ENCODE measurements at places on chromosomes 3 and 15.

DNA sequence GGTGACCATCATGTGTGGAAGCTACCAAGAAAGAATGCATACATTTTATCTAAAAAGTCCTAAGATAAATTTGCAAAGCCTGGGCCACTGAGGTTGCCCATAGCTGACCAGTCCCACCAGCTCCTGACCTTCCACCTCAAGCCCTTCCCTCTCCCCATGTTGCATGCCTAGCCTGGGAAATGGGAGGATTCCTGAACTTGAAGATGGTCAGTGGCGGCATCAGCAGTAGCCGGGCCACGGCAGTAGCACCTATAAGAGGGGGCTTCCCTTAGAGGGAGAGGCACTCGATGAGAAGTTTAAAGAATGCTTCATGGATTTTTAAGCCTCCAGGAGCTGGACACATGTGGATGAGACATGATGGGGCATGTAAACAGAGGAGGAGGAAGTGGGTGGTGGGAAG lies 172.1 kb downstream of the KLF13 start:
- DNase-seq = no peak

DNA sequence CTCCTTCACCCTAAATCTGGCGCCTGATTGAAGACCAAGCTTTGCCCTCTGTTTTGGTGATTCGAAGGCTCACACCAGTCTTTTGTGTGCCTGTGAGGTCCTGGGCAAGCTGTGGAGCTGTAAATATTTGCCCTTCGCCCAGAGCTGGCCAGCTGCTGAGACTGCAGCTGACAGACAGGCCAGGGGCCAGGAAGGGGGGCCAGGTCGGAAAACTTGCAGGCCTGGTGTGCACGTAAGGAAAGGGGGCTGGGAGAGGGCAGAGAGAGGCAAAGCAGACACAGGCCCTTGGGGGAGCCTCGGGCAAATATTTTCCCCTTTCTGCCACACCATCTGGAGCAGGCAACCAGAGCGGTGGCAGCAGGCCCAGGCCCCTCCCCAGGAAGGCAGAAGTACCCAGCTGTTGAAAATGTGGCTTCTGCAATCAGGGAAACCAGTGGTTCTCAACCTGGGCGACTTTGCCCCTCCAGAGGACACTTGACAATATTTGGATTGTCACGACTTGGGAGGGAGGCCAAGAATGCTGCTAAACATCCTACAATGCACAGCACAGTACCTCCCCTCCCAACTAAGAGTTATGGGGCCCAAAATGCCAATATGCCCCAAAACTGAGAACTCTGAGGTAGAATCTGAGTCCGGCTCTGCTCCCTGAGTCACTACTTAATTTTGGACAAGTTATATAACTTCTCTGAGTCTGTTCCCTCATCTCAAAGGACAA lies 2.5 kb downstream of the PDZRN3 start:
- DNase-seq = no peak

DNA sequence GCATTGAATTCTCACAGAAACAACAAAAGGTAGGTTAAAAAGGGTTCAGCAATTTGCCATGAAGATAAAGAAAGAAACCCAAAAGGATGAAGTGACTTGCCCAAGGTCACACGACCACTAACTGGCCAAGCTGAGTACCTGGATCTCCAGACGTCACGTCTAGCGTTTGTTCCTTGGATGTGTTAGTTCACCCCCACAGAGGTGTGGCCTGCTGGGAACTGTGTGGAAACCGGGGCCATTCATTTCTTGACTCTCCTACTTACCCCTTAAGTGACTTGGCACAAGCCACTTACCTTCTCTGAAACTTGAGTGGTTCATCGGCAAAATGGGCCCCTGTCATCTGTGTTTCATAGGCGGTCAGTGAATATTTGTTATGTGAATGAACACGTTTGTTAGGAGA lies 244.3 kb upstream of the SLCO3A1 start:
- DNase-seq = no peak

DNA sequence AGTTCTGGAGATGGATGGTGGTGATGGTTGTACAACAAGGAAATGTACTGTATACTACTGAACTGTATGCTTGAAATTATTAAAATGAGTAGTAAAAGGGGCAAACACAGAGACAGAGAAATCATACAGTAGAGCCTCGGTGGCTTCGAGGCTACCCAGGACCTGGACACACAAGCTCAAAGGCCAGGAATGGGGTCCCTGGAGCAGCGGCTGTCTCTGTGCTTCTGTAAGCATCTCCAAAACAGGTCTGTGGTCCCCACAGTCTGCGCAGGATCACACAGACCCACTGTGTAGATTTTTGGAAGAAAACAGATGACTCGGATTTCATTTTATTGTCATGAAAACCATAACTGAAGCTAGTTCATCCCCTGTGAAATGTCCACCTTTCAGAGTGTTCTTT lies 39.7 kb downstream of the PGPEP1L start:
- DNase-seq = no peak

- no peak for DNase-seq
These were observed 22.5 kb upstream of the OTOL1 start for GRCh38 chr3:161474139-161474538.

GRCh38 chr3:139534992-139535879 lies 4.3 kb downstream of the RBP1 start:
- DNase-seq = no peak

DNA sequence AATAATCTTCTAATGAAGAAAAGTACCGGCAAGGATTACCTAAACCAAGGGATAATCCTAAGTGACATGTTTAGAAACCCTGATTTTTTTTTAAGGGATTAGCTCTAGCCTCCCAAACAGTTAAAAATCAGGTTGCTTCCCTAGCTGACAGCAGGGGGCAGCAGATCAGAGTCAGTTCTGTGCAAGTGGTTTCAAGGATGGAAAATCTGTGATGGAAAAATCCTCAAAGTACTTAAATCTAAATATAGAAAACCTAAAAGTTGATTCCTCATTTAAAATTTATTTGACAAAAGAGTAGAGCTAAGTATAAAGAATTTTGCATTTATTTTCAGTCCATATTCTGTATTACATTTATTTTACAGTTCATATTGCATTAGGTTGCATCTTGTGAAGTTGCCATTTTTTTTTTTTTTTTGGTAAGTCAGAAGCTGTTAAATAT lies 107.6 kb downstream of the PEX5L start:
- DNase-seq = no peak

DNA sequence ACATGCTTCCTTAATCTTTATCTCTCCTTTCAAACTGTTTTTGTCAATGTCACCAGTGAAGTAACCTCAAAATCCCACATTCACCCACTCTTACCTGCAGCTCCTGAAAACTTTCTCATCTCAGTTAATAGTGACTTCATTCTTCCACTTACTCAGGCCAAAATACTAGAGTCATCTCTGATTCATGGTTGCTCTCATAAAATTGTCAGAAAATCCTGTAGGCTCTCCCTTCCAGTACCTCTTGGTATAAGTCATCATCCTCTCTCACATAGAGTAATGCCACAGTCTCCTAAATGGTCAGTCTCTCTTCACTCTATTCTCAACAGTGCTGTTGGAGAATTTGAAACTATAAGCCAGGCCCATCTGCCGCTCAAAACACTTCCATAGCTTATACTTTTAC lies 34.9 kb upstream of the POU1F1 start:
- DNase-seq = no peak

DNA sequence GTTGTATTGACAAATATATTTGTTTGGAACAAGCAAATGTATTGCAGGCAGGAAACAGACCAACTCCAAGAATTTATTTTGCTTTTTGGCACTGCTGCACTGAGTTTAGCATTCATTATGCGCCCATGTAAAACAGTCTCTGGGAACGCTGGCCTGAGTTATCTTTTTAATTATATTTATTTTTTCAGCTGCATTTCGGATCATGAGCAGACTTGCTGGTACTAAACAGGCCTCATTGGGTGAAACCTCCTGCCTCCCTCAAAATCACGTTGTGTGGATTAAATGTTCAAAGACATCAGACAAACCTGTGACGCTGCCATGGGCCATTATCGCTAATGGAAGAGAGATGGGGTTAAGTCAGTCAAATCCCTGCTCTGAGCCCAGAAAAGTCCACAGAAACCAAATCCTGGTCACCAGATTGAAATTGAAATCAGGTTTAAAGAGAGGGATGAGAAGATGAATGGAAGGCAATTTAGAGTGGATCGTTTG lies 511.1 kb upstream of the PROK2 start:
- DNase-seq = no peak

- no peak for DNase-seq
These were observed 53.8 kb downstream of the CDCP1 start for GRCh38 chr3:45092132-45093031.

- no peak for DNase-seq
These were observed 152.9 kb downstream of the XXYLT1 start for GRCh38 chr3:195117978-195118581.

DNA sequence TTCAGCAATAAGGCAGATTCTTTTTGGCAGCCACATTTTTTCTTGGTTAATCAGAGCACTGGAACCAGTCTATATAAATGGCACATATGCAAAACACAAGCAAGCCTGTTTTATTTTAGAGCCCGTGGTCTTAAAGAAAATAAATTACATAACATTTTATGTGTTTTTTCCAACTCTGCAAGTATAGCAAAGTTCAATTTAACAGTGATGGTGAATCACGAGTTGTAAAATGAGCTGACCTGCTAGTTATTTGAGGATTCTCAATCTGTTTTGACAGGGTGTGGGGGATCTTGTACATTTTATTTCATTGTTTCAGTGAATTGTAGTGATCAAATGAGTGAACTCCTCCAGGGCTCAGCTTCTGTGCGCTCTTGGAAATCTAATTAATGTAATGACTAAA lies 2.7 kb downstream of the ARHGEF26 start:
- DNase-seq = no peak

- DNase-seq = no peak
These were observed 13.7 kb downstream of the C15orf39 start for GRCh38 chr15:75215107-75216004.

DNA sequence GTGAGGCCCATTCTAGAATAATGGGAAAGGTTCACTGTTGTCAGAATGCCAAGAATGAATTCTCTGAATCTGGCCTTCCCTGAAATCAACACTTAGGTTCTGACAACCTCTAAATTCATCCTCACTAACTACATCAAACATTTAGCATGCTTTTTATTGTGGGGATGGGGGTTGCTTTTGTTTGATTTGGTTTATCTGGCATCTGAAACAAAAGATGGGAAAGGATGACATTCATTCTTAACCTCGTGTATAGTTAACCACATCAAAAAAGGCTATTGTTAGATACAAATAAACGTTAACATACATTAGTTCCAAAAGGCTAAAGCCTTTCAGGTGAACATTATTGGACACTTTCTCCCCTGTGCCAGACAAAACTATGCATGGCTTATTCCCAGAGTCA lies 357.3 kb downstream of the FHIT start:
- no peak for DNase-seq

DNA sequence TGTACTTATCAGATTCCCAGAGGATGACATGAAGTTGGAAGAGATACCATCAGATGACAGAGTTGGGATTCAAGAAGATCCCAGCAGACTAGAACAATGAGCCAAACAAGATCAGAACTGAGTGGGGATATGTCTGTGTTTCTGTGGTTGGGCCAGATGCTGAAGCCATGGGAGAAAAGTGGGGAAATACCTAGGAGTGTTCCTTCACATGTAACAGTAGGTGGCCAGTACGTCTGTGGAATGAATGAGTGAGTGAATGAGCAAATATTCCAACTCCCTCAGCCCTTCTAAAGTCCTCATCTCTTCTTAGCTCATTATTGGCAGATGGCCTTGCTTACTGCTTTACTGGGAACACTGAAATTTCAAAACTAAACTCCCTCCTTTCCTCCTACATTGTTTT lies 32.2 kb upstream of the GREM1 start:
- DNase-seq = no peak

- DNase-seq = no peak
These were observed 176.7 kb upstream of the GOLIM4 start for GRCh38 chr3:168272343-168272985.

GRCh38 chr3:28150465-28151206 lies 90.8 kb upstream of the CMC1 start:
- no peak for DNase-seq

- no peak for DNase-seq
These were observed 566.3 kb downstream of the AGBL1 start for GRCh38 chr15:86645925-86646500.

- no peak for DNase-seq
These were observed 24.4 kb downstream of the POLR2M start for GRCh38 chr15:57730876-57731275.

DNA sequence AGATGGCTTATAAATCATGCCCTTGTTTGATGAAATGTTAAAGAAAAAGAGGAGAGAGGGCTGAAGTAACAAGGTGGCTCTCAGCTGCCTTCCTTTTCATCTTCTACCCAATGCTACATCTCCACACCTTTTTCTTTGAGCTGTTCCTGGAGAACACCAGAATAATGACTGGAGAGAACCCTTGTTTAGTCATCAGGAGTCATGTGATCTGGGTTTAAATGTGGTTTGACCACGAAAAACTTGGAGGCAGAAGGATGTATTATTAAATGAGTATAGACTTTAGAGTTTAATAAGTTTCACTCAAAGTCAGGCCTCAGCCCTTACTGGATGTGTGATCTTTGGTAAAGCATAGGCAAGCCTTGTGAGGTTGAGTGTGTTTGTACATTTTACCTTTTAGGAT lies 230.3 kb upstream of the TBL1XR1 start:
- no peak for DNase-seq

DNA sequence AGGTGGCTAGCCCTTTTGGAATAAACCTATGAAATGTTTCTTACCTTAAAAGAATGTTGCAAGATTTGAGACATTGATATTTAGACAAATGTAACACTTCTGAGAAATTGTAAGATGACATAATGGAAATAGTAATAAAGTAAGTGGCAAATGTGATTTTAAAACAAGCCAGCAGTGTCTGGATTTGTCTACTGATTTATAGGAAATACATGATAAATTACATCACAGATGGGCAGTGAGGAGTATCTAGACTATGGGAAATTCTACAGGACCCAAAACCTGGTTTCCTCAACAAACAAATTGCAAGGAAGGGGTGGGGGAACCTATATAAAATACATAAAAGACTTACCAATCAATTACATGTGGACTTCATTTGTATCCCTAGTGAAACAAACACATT lies 37.1 kb downstream of the NANOGP8 start:
- DNase-seq = no peak

DNA sequence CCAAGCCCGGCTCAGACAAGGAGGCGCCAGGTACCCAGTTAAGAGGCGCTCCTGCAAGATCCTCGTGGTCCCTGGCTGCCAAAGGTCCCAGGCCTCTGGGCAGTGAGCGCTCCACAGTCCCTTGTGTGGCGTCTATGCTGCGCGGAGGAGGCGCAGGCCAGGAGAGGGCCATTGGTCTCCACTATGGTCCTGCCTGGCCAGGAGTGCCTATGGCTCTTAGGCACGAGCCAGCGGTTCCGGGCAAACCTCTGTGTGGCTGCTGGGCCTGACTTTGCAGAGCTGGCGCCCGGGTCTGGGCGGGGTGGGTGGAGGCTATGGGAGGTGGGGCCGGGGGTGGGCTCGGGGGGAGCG lies 660 bp upstream of the ADAMTSL3 start:
- DNase-seq = no peak

DNA sequence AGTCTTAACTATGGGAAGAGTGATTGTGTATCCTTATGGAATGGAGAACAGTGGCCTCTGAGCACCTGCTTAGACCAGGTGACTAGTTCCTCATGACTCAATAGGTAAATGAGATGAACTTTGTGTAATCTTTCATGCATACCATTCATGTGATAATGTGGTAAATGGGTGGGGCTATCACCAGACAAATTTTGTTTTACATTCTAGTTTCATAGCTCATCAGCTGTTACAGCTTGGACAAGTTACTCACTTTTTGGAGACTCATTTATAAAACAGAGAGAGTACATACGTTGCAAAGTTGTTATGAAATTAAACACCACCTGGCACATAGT lies 103.7 kb upstream of the TGFBR2 start:
- no peak for DNase-seq

Measured in T-helper 17 cell (primary cell).